ENCODE measurements at places on chromosomes 1 and 21. TPM values are rescaled to one million over a fixed set of nuclear protein-coding genes. Genes with fewer than 3 reads are reported as not detected.

GRCh38 chr1:1554926-1555915 is 14.8 kb upstream of the TMEM240 start:
- no peaks in the 10 kb centered on the region for H3K4me1 ChIP-seq
- H3K4me3 ChIP-seq, result no peak overlapping the region
- no peak for DNase-seq

GRCh38 chr21:43639470-43640353 is 19.6 kb downstream of the HSF2BP start:
- no peak for DNase-seq
- H3K4me3 ChIP-seq, result no peak overlapping the region
- no peaks in the 10 kb centered on the region for H3K27me3 ChIP-seq

DNA sequence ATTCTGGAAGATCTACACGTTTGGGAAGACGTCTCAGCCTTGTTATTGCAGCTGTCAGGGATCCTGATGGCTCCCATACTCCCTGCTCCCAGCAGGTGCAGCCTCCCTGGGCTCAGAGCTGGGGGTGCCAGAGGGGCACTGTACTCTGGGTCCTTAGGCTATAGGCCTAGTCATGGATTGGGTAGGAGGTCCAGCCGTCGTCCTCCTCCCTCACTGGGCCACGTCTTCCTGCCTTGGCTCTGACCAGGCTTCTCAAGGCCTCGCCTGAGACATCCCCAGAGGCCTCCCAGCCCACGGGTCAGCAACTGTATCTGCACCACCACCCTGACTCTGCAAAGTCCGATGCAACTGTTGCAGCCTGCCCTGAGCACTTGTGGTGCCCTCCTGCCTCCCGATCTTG is 18.2 kb downstream of the MYOM3 start:
- no peak for DNase-seq
- no peaks in the 10 kb centered on the region for H3K36me3 ChIP-seq
- H3K4me1 ChIP-seq, result peaks cover under 1% of the 10 kb centered on the region
- no peak overlapping the region for H3K27ac ChIP-seq

USF1 gene
- total RNA-seq, result 72.1 TPM

GRCh38 chr1:33852711-33853110 is 11.2 kb upstream of the HMGB4 start:
- no peaks in the 10 kb centered on the region for H3K36me3 ChIP-seq
- no peaks in the 10 kb centered on the region for H3K4me1 ChIP-seq
- no peak overlapping the region for H3K4me3 ChIP-seq

DNA sequence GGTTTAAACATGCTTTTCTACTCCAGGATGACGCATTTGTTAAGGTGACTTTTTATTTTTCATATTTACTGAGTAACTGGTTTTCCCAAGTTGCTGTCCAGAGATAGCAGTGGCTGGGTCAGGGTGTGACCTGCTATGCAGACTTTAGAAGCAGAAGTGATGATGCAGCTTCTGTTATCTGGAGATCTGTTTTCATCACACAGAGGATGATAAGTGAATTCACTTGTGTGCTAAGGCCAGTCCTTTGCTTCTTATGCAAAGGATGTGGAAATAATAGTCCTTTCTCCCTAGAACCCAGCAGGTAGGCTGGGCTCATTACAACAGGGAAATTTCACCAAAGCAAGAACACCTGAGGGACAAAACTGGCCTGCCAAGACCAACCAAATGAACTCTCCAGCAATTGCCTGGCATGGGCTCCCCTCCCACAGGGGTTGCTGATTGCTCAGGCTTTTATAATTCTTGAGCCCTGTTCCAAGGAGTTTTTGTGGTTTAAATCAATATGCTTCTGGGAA is 97.8 kb upstream of the LPGAT1 start:
- H3K36me3 ChIP-seq, result peaks cover 6% of the 10 kb centered on the region
- DNase-seq, result peak; percentile 52
- peak overlapping the region; percentile 83 for H3K27ac ChIP-seq
- H3K4me3 ChIP-seq, result peak overlapping the region; percentile 47
- H3K27me3 ChIP-seq, result no peaks in the 10 kb centered on the region

RXFP4 gene
- total RNA-seq, result not detected

- H3K36me3 ChIP-seq, result no peaks in the 10 kb centered on the region
- H3K27ac ChIP-seq, result no peak overlapping the region
- peaks cover 8% of the 10 kb centered on the region for H3K4me1 ChIP-seq
- H3K4me3 ChIP-seq, result no peak overlapping the region
- no peak for DNase-seq
Measured at GRCh38 chr1:221574529-221574928, 167.4 kb downstream of the DUSP10 start.

DNA sequence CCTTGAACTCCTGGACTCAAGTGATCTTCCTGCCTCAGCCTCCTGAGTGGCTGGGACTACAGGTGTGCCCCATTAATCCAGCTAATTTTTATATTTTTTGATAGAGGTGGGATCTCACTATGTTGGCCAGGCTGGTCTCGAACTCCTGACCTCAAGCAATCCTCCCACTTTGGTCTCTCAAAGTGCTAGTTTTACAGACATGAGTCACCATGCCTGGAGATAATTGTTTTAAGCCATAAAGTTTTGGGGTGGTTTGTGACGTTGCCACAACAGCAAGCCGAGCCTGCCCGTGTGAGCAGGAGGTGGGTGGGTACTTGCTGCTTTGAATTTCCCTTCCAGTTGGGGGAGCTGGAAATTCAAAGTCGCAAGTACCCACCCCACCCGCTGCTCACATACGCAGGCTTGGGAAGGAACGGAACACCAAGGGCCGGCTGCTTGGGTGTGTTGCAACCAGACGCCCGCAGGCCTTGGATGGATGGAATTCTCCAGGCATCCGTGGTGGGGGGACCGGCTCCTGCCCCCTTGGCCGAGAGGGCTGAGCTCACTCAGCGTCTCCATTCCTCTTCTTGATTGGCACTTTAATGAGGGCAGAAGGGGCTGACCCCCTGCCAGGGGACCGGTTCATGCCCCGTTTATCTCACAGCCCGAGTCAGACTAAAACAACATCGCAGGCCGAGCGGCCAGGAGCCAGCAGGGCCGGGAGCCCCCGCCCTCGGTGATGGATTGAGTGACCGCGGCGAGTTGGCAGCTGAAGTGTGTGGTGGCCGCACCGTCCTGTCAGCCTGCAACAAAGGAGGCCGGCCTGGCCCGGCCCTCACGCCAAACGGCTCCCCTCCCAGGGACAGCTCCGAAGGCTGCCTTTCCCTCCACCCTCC is 78.1 kb downstream of the DHRS3 start:
- H3K36me3 ChIP-seq, result peaks cover 14% of the 10 kb centered on the region
- no peaks in the 10 kb centered on the region for H3K27me3 ChIP-seq
- H3K4me3 ChIP-seq, result no peak overlapping the region

DNA sequence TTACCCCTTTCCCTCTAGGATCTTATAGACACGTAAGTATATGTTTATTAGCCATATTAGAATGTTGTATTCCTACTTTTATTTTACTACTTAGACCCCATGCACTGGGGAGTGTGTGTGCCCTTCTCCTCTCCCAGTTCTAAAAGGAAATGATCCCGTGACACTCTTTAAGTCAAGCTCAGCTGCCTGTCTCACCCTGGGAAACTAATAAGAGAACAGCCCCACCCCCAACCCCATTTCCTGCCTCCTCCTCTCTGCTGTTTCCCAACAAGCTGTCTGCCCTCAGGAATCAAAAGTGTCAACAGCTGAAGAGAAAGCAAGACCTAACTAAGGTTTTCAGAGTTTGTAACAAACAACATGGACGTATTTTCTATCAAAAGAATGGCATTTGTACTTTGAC is 92.6 kb upstream of the VAV3 start:
- no peak overlapping the region for H3K27ac ChIP-seq
- H3K4me1 ChIP-seq, result no peaks in the 10 kb centered on the region
- no peaks in the 10 kb centered on the region for H3K36me3 ChIP-seq
- H3K27me3 ChIP-seq, result peaks cover 10% of the 10 kb centered on the region
- H3K4me3 ChIP-seq, result no peak overlapping the region
- no peak for DNase-seq

GRCh38 chr1:168507828-168508227 is 36.0 kb downstream of the XCL2 start:
- H3K27ac ChIP-seq, result no peak overlapping the region
- no peaks in the 10 kb centered on the region for H3K27me3 ChIP-seq
- H3K36me3 ChIP-seq, result no peaks in the 10 kb centered on the region
- DNase-seq, result no peak

HNRNPCL1 gene
- not detected for total RNA-seq

DNA sequence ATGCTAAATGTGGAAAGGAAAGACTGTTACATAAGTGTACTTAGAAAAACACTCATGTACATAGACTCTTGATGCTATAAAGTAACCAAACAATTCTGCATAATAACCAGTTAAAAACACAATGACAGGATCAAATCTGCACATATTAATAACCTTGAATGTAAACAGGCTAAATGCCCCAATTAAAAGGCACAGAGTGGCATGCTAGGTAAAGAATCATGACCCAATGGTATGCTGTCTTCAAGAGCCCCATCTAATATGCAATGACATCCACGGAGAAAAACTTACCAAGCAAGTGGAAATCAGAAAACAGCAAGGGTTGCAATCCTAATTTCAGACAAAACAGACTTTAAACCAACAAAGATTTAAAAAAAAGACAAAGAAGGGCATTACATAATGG is 644.8 kb upstream of the PKN2 start:
- no peak for DNase-seq
- no peak overlapping the region for H3K4me3 ChIP-seq
- peaks cover under 1% of the 10 kb centered on the region for H3K4me1 ChIP-seq
- H3K27me3 ChIP-seq, result no peaks in the 10 kb centered on the region
- H3K36me3 ChIP-seq, result no peaks in the 10 kb centered on the region
- H3K27ac ChIP-seq, result no peak overlapping the region

- no peaks in the 10 kb centered on the region for H3K4me1 ChIP-seq
- no peak for DNase-seq
- H3K27ac ChIP-seq, result no peak overlapping the region
- no peak overlapping the region for H3K4me3 ChIP-seq
- no peaks in the 10 kb centered on the region for H3K36me3 ChIP-seq
- no peaks in the 10 kb centered on the region for H3K27me3 ChIP-seq
Measured at GRCh38 chr21:35428001-35428320, 378.9 kb upstream of the RUNX1 start.

ALX3 gene
- total RNA-seq, result not detected

GRCh38 chr1:28815533-28816185 is 3.7 kb downstream of the OPRD1 start:
- no peak overlapping the region for H3K27ac ChIP-seq
- peaks cover 96% of the 10 kb centered on the region for H3K27me3 ChIP-seq
- H3K4me3 ChIP-seq, result no peak overlapping the region
- DNase-seq, result no peak

RPE65 gene
- not detected for total RNA-seq

DNA sequence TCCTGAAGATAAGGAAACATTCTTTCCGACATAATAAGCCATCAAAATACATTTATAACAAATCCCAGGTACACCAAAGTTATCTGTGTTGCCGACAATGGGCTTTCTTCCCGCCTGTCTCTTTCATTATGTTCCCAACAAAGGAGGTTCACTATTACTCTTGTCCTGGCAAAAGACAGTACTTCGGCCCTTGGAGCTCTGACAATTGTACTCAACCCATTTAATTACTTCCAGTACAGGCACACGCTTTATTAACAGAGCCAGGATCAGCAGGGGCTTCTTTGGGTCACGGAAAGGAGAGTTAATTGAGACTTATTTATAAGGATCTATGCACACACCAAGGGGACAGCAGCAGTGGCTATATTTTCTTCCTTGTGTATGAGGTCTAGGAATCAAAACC is 46.6 kb upstream of the DUSP10 start:
- H3K27ac ChIP-seq, result no peak overlapping the region
- H3K4me1 ChIP-seq, result peaks cover 3% of the 10 kb centered on the region
- no peak for DNase-seq
- H3K36me3 ChIP-seq, result no peaks in the 10 kb centered on the region

DNA sequence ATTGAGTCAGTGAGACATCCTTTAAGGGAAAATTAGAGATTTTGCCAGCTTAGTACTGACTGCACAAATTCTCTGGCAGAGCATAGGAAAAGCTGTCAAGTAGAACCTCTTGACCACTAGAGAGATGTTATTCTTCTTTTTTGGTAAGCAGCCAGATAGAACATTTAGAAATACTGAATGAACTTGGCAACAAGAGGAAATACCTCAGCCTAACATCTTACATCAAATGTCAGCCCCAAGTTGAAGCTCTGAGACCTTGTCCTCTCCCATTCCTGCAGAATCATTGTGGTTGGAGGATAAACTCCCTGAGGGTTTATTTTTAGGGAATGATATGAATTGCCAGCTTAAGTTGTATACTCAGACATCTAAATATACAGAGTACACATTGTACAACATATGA is 53.5 kb downstream of the MIGA1 start:
- H3K27ac ChIP-seq, result no peak overlapping the region
- H3K4me3 ChIP-seq, result no peak overlapping the region
- no peaks in the 10 kb centered on the region for H3K4me1 ChIP-seq
- no peaks in the 10 kb centered on the region for H3K27me3 ChIP-seq

SEC16B gene
- 4.2 TPM for total RNA-seq

- no peak overlapping the region for H3K4me3 ChIP-seq
- peaks cover 24% of the 10 kb centered on the region for H3K4me1 ChIP-seq
- peaks cover 54% of the 10 kb centered on the region for H3K36me3 ChIP-seq
- no peak for DNase-seq
Measured at GRCh38 chr1:206495493-206496046, 11.8 kb upstream of the RASSF5 start.

GRCh38 chr1:114154963-114155322 is 1.3 kb upstream of the SYT6 start:
- no peak overlapping the region for H3K27ac ChIP-seq
- peaks cover 80% of the 10 kb centered on the region for H3K27me3 ChIP-seq
- H3K36me3 ChIP-seq, result no peaks in the 10 kb centered on the region
- DNase-seq, result peak; percentile 4
- H3K4me1 ChIP-seq, result no peaks in the 10 kb centered on the region
- H3K4me3 ChIP-seq, result no peak overlapping the region

DNA sequence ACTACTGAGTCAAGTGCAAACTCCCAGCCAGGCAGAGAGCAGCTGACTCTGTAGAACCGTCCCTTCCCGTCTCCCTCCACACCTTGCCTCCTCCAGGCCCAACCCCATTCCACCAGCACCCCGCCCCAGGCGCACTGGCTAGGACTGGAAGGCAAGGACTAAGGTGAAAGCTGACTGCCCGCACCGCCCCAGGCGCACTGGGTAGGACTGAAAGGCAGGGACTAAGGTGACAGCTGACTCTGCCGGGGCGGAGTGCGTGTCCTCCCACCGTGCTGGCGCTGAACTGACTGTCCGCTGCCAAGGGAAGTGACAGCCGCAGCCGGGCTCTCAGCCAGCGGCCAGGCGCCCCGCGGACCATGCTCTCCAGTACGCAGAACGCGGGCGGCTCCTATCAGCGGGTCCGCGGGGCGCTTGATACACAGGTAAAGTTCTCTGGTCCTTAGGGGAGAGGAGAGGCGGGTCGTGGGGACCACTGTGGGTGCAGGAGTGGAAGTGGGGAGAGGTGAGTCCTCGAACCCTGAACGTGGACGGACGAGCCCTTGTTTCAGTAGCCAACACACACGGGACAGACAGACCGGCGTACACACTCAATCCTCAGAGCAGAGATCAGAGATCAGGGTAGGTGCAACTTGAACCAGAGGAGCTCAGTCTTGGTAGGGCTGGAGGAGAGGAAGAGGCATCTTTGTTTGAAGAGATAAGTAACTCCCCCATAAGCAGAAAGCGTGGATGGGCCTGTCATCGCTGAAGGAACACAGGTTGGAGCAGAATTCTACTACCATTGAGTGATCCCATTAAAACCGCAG is 58.0 kb downstream of the RBM11 start:
- H3K27ac ChIP-seq, result no peak overlapping the region
- H3K36me3 ChIP-seq, result no peaks in the 10 kb centered on the region
- peak; percentile 9 for DNase-seq
- no peaks in the 10 kb centered on the region for H3K4me1 ChIP-seq
- peaks cover 10% of the 10 kb centered on the region for H3K27me3 ChIP-seq

GPX7 gene
- total RNA-seq, result not detected

IL12RB2 gene
- total RNA-seq, result not detected

- H3K4me3 ChIP-seq, result peak overlapping the region; percentile 15
- peaks cover 84% of the 10 kb centered on the region for H3K4me1 ChIP-seq
- H3K36me3 ChIP-seq, result peaks cover 8% of the 10 kb centered on the region
- H3K27ac ChIP-seq, result peak overlapping the region; percentile 52
Measured at GRCh38 chr1:233364695-233365539, 37.4 kb downstream of the MAP3K21 start.
